ENCODE measurements at places on chromosomes 4 and X.

DNA sequence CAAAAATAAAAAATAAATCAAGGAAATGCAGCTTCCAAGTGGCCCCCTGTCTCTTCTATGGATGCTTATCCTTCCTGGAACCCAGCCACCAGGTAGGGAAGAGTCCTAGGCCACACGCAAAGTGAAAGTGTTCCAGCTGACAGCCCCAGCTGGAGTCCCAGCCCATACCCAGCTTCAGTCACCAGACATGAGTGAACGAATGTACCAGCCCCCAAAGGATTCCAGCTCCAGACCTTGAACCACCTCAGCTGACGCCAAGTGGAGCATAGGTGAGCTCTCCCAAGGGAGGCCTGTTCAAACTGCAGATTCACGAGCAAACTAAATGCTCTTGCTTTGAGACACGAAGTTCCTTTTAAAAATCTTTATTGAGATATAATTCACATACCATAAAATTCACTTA, 62.0 kb downstream of the BCOR start:
- DNase-seq, result no peak

GRCh38 chr4:47531241-47531953, 46.3 kb downstream of the ATP10D start:
- DNase-seq, result peak; percentile 42

GRCh38 chrX:108223585-108223984, 132.0 kb downstream of the ATG4A start:
- DNase-seq, result no peak

GRCh38 chrX:110087485-110088356, 84.8 kb downstream of the TMEM164 start:
- peak; percentile 24 for DNase-seq

DNA sequence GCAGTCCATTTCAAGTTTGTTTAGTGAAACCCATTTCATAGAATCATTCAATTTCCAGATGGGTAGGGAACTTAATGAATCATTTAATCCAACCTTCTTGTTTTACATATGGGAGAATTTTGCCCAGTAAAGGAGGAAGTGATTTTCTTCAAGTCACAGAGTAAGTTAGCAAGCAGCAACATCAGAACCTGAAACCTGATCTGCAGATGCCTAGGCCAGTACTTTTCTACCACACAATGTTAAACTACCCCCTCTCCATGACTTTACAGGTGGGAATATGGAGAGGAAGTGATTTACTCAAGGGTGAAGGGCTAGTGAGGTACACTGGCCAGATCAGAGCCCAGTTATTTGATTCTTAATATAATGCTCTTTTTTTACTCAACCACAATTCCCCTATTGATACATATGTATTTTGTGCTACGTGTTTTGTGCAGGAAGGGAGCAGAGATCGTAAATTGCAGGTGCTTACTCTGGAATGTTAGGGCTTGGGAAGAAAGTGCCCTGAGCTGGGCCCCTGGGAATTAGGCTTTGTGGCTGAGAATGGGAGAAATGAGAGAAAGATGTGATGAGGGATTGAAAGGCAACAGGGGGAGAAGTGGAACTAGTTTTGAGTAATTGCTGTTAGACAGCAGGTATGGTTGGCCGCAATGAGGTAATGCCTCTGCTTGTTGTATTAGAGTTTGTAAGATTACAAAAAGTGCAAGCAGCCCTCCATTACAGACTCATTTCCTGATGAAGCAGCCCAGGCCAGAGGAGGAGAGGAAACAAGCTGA, 6.8 kb downstream of the LHFPL1 start:
- no peak for DNase-seq

DNA sequence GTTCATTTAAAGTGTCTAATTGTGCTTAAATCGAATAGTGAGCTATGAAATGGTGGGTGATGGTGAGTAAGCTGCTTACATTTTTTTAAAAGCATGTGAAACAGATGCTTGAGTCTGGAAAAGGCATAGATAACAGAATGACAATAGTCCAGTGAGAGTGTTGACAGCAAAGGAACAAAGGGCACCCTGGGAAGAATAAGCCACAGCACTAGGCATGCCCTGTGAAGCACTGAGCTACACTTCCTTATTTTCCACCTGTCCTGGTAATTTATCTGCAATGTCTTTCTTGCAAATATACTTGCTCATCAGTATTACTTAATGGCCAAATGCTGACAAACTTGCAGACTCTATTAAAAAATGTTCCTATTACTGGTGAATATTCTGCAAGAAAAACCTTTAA, 168.7 kb downstream of the PRDM5 start:
- no peak for DNase-seq

GRCh38 chr4:79584352-79584751, 176.3 kb upstream of the GK2 start:
- DNase-seq, result no peak

GRCh38 chr4:176193126-176193525, 2.3 kb downstream of the SPATA4 start:
- peak; percentile 48 for DNase-seq

DNA sequence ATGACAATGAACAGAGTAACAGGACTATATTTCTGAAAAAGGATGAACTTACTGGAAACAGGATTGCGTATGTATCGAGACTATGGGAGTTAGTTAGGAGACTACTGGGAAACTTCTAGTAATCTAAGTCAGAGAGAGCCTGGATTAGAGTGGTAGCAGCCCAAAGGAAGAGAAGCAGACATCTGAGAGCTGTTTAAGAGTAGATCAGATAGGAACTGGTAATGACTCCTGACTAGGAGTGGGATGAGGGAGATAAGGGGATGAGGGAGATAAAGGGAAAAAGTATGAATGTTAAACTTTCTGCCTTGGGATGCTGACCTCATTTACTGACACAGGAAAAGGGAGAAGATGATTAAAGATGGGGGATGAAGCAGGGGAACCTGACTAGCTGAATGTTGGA, 116.2 kb downstream of the PDE5A start:
- DNase-seq, result no peak
